ENCODE measurements at places on chromosomes 7 and 10.
A peak's percentile ranks its signal among the peaks of the same experiment; 100 is the strongest.

DNA sequence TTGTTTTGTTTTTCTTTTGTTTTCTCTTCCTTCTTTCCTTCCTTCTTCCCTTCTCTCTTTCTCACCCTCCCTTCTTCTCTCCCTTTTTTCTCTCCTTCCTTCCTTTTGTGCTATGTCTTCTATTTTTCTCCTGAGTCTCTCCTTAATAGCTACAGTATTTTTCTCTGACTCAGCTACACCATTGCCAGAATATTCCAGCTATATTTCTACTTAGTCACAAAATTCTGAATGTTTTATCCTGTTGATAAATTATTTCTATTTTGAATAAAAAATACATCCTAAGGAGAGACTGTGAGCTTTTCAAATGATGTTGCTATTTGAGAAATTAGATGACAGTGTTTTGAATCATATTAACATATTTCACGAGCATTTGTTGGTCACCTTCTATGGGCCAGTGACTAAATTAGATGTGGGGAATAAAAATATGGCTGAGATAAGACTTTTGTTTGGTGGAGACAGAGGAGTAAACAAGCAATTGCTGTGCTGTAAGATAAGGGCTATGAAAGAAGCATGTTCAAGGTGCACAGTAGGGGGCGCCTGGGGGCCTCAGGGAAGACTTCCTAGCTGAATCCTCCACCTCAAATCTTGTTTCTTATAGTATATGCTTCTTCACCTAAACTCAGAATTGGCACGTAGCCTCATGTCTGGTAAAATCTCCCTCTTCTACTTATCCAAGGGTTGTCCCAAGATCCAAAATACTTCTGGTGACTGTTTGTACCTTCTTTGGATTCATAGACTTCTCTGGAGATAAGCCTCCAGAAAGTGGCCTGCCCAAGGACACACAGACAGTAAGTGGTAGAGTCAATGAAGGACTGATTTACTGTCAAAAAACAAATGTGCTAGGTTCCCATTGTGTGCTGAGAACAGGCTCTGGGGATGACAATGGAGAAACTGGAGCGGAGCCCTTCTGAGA lies 115.5 kb upstream of the CREB5 start:
- peak; percentile 45 for DNase-seq

DNA sequence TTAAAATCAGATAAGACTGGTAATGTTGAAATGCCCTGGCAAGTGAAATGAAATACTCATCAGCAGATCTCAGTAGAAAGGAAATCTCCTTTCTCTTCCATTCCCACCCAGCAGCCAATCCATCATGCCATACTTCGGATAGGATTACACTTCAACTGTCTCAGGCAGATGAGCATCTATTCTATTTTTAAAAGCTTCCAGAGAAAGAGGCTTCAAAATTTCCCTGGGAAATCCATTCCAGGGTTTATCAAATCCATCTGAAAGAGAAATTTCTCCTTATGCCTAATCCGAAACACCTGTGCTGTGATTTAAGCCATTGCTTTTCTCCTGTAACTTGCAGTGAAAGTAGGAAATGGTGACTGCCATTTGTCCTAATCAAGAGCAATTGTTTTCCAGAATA lies 60.4 kb upstream of the RAPGEF5 start:
- DNase-seq: no peak

GRCh38 chr10:132111121-132111731 lies 45.5 kb downstream of the JAKMIP3 start:
- no peak for DNase-seq

GRCh38 chr7:78359836-78360235 lies 561.3 kb downstream of the PHTF2 start:
- no peak for DNase-seq

- DNase-seq: no peak
These were observed 168.1 kb downstream of the GPR37 start for GRCh38 chr7:124597509-124597908.

- DNase-seq: no peak
These were observed 22.6 kb downstream of the JCAD start for GRCh38 chr10:30036811-30037210.

GRCh38 chr7:138491612-138492386 lies 31.7 kb downstream of the TRIM24 start:
- no peak for DNase-seq
